ENCODE measurements at places on chromosomes 11 and 22.
A peak's percentile ranks its signal among the peaks of the same experiment; 100 is the strongest.

DNA sequence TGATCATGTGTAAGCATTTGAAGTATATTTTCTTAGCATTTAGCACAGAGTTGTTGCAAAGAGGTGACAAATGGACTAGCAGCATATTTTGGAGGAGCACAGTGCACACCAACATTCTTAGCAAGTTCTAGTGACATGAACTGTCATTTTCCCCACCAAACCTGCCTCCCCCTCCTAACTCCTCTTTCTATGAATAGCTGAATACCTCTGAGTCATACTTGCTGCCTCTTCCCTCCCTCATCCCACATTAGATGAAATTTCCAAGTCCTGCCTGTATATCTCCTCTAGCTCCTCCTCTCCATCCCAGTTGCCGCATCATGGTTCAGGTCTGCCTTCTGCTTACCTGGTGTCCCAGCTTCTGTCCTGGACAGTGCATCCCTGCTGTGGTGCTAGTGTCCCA, 7.2 kb downstream of the OSBP2 start:
- peak; percentile 42 for DNase-seq

GRCh38 chr11:31214372-31214771, 155.2 kb downstream of the DCDC1 start:
- no peak for DNase-seq

GRCh38 chr11:125357551-125357950, 138.5 kb downstream of the FEZ1 start:
- no peak for DNase-seq

GRCh38 chr11:120771551-120772060, 252.3 kb upstream of the TBCEL start:
- no peak for DNase-seq

- no peak for DNase-seq
Observed at GRCh38 chr22:31951194-31952093, 7.1 kb downstream of the YWHAH start.

- DNase-seq = no peak
Observed at GRCh38 chr11:6457581-6458320, 16.0 kb downstream of the TRIM3 start.

DNA sequence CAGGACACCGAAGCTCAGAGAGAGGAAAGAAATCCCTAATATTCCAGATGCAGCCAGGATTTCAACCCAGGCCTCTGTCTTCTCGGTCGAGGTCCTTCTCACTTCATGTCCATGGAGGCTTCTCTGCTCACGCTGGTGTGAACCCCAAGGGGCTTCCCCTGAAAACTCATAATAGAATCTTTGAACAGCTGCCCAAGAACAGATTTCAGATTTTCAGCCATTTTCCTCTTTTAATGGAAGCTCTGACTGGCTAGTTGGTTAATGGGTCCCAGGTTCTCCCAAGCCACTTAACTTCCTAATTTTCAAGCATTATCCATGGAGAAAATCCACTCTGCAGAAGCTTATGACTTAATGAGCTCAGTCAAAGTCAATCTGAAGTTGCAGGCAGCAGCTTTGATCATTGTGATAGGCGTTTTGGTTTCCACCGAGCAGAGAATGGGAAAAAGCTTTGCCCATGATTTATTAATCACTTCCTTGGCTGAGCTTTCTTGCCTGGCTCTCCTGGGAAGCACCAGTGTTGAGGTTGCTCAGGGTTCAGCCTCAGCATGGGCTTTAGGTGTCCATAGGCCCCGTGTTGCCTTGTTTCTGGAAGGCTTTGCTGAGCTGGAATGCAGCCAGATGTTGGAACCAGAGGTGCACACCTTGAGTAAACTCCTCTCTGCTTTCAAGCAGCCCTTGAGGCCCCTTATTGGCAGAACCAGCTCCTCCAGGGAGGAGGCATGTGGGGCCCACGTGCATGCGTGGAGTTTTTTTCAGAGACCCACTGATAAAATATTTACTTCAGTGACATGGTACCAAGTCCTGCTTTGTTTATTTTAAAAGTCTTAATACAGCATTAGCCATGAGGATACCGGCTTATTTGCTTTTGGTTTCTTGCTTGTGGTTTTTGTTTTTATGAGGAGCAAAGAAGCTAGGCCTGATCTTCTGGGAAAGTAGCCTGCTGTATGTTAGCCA, 25.5 kb downstream of the LDLRAD3 start:
- no peak for DNase-seq

- DNase-seq = no peak
Observed at GRCh38 chr11:44333271-44334218, 23.6 kb upstream of the ALX4 start.

- DNase-seq = peak; percentile 50
Observed at GRCh38 chr11:76690736-76691135, 20.2 kb upstream of the LRRC32 start.

GRCh38 chr11:114259124-114259526, 37.1 kb upstream of the NNMT start:
- DNase-seq = no peak

GRCh38 chr11:103257360-103257759, 148.1 kb downstream of the DYNC2H1 start:
- DNase-seq = peak; percentile 53

GRCh38 chr22:38126928-38127668, 16.6 kb upstream of the BAIAP2L2 start:
- DNase-seq = no peak

DNA sequence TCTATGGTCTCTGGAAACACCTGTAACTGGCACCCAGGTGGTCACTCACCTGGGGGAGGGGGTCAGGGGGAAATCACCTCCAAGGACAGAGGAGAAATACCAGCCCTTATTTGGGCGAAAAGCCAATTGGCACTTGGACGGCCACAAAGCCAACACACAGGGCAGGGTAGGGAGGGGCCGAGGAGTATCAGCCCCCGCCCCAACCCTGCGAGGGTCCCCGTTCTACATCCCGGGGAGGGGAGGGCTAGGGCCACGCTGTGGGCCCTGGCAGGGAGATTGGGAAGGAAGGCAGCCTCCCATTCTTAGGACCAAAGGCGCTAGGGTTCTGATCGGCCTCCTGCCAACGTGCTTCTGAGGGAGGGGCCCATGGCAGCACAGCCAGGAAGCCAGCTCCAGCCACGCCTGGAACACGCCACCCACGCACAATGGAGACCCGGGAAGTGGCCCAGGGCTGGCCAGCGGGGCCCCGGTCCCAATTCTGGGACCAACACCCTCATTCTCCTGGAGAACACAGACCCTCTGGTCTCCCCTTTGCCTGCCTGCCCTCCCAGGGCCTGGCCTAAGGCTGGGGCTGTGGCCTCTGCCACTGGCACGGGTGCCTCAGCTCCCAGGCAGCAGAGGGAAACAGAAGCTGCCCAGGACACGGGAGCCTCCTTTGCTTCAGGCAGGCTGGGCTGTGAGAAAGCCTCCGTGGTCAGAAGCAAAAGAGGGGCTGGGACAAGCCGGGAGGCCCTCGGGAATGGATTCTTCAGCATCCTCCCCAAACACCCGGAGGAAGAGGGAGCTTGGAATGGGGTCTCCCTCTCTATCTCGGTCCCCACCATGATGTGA, 7.4 kb downstream of the CBX6 start:
- DNase-seq = no peak

- no peak for DNase-seq
Observed at GRCh38 chr11:132850266-132850665, 682.0 kb downstream of the OPCML start.

GRCh38 chr11:47587723-47588326, 1.3 kb downstream of the FAM180B start:
- DNase-seq = no peak

DNA sequence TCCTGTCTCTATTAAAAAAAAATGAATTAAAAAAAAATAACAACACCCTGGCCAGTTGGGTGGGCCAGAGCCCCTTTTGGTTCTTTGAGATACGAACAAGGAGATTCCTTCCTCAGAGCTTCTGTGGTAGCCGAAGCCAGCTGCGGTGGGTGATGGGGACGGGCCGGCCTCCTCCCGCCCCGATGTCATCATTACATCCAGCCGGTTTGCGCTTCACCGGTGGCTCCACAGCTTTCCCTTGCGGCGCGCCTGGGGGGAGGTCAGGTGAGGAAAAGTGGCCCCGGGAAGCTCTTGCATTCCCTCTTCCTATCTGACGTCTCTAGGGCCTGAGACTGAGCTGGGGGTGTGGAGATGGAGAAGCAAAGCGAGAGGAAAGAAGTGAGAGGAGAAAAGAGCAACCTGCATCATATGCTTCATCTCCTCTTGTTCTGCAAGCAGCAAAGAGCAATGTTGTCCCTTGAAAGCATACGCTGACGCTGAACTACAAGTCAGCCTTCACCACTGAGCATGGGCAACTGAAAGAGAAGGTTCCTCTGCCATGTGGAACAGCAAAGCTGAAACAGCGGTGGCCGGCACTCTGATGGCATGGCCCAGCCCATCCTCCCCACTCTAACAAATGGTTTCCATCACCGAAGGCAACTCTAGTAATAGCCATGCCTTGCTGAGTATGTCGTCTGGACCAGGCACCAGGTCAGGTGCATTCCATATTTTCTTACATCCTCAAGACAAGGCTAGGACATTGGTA, 6.0 kb downstream of the ADAMTS8 start:
- no peak for DNase-seq

DNA sequence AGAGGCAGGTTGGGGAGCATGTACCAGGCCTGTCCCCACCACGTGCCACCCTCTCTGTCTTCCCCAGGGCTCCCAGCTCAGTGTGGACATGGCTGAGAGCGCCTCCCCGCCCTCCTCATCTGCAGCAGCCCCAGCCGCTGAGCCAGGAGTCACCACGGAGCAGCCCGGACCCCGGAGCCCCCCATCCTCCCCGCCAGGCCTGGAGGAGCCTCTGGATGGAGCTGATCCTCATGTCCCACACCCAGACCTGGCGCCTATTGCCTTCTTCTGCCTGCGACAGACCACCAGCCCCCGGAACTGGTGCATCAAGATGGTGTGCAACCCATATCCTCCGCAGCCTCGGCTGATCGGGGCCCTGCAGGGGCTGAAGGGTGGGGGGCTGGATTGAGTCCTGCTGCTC, at the start of gene CACNA1I:
Gene CACNA1I (plus strand): TSS at position 89 of the 400 bp plus-strand sequence. CDS start 0 bp downstream, at position 89.
- DNase-seq = no peak

DNA sequence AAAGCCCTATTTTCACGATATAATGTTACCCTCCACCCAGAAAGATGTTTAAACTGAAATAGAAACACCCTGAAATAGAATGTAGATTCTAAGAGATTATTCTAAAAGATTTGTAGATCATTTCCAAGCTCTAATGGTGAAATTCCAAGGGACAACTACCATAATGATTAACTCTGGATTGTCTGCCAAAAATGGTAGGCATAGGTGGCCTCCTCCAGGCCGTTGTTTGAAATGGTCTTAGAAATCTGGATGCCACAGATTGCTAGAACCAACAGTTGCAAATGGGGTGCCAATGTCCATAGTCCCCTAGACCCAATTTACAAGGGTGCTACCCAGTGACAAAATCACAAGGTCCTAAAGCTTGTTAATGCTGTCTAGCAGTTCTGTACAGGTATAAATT, 6.7 kb upstream of the SLC6A5 start:
- DNase-seq = no peak

DNA sequence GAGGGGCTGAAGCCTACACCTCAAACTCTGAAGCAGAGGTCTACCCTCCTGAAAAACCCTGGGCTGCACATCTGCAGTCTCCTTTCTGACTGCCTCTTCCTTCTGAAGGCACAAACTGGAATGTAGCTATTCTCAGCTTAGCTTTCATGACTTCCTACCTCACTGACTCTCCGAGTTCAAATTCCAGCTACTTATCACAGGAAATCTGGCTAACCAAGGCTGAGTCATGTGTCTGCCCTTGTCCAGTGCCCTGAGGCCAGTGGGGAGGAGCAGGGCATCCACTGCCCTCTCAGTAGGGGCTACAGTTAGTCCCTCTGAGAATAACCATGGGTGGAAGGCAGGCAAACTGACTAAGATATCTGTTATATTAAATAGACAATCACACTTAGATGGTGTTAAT, 29.2 kb downstream of the PDGFD start:
- DNase-seq = peak; percentile 40

- no peak for DNase-seq
Observed at GRCh38 chr11:24734742-24735237, 237.9 kb downstream of the LUZP2 start.

DNA sequence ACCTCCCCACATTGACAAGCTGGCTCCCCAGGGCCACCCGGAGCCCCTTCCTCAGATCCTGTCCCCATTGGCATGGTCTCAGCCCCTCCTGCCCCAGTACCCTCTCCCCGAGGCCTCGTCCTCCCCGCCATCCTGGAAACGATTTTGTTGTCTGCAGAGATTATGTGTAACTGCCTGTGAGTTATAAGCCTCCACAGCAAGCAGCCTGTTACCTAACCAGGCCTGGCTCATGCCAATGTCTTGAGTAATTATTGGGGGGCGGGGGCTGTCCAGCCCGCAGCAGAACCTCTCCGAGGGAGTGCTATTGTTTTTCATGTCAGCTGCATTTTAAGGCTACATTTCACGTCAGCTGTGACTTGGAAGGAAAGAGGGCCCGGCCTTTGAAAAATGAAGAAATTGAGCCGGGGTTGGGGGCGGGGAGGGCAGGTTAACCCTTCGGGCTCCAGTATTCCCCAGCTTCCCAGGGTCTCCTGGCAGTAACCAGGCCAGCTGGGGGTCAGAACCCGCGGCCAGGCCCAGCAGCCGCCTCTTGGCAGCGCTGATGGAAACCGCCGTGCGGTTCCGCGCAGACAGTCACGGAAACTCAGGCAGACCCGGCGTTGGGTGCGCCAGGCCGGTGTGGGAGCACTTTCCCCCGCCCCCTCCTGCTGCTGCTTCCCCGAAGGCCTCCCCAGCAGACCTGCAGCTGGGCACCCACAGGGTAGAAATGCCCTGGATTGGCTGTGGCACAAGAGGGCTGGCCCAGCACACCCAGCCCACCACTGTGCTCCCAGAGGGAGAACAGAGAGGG, 59.5 kb downstream of the CDKN1C start:
- peak; percentile 98 for DNase-seq

- DNase-seq = peak; percentile 62
Observed at GRCh38 chr11:35794850-35795249, 132.3 kb downstream of the TRIM44 start.

DNA sequence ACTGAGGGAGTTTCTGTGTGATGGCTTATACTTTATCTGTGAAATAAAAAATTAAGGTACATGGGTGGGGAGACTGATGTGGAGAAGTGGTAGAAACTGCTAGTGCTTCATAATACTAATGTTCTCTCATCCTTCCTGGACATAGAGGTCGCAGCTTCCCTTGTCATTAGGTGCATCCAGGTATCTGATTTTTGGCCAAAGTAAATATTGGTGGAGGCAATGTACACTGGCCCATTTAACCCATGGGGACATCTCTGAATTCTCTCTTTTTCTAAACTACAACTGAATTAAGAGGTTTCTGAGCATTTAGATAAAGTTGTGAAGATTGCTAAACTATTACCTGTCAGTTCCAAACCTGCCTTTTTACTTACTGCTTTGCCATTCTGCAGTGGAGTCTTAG, 140.9 kb upstream of the CHORDC1 start:
- no peak for DNase-seq

- peak; percentile 55 for DNase-seq
Observed at GRCh38 chr11:8382436-8383053, 118.9 kb upstream of the LMO1 start.

DNA sequence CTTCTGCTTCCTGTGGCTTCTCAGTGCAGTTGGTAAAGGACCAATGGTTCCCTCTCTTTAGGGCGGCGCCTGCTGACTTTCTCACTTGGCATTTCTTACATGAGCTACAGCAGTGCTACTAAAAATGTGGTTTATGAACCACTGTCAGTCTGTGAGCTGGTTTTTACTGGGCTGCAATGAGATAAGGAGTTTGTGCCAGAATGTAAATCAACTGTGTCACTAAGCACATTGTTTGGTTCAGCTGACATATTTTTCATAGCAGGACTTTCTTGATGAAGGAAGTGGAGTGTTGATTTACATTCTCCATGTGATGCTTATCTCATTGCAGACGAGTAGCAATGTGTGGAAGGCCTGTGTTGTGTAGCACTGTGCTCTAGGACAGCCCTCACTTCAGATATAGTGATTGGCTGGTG, 463.3 kb downstream of the SOX6 start:
- peak; percentile 90 for DNase-seq
